ENCODE measurements at places on chromosomes 12 and 14.

GRCh38 chr14:60090864-60091519 is 731 bp upstream of the PCNX4 start:
- DNase-seq: peak; percentile 41

GRCh38 chr14:30966415-30967363 is 58.8 kb upstream of the AP4S1 start:
- DNase-seq: no peak

DNA sequence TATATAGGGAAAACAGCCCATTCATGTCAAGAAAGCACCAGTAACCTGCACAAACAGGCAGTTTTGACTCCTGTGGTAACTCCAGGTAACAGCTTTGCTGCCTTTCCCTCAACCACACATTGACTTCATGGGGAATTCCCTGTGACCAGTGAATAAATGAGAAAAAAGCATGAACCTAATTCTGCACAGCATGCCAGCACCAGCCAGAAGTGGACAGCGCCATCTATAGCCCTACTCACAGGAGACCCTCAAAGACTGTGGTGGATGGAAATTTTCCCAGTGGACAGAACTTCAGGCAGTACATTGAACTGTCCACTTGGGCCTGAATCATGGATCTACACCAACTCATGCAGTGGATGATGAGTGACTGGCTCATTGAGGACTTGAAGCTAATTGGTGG is 152.1 kb downstream of the SLC8A3 start:
- no peak for DNase-seq

GRCh38 chr12:109064143-109064542 is 11.8 kb downstream of the USP30 start:
- no peak for DNase-seq

- no peak for DNase-seq
Observed at GRCh38 chr12:116529048-116529447, 30.1 kb upstream of the MAP1LC3B2 start.

- DNase-seq: no peak
Observed at GRCh38 chr12:51838762-51839161, 9.8 kb downstream of the FIGNL2 start.

GRCh38 chr12:131242741-131243496 is 289.2 kb downstream of the ADGRD1 start:
- peak; percentile 40 for DNase-seq

DNA sequence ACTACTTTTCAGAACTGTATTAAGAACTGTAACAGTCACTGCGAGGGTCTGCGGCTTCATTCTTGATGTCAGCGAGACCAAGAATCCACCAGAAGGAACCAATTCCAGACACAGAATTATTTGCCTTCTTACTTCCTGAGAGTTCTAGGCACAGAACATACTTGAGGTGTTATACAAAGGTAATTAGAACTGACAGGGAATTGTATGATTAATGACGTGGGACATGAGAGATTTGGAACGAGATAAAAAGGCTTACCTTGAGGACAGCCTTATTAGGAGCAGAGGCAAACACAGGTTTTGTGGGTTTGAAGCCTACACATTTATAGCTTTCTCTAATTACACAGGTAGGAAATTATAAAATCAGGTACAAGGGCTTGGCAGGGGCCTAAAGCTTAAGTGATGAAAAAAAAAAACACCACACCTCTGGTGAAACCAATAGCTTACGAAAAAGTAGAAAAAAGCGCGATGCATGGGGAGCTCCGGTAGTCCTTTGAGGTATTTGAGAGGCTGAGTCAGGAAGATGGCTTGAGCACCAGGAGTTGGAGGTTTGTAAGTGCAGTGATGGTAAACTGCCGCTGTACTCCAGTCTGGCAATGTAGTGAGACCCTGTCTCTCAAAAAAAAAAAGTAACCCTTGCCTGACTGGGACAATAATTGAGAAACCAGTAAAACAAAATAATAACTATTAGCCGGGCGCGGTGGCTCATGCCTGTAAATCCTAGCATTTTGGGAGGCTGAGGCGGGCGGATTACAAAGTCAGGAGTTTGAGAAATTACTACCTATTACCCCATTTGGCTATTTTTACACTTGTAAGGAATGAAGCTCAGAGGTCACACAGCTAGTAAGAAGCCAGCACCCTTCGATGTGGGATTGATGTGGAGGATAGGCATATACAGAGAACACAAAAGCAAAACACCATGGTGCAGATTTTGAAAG is 795 bp upstream of the ACOT2 start:
- DNase-seq: no peak

DNA sequence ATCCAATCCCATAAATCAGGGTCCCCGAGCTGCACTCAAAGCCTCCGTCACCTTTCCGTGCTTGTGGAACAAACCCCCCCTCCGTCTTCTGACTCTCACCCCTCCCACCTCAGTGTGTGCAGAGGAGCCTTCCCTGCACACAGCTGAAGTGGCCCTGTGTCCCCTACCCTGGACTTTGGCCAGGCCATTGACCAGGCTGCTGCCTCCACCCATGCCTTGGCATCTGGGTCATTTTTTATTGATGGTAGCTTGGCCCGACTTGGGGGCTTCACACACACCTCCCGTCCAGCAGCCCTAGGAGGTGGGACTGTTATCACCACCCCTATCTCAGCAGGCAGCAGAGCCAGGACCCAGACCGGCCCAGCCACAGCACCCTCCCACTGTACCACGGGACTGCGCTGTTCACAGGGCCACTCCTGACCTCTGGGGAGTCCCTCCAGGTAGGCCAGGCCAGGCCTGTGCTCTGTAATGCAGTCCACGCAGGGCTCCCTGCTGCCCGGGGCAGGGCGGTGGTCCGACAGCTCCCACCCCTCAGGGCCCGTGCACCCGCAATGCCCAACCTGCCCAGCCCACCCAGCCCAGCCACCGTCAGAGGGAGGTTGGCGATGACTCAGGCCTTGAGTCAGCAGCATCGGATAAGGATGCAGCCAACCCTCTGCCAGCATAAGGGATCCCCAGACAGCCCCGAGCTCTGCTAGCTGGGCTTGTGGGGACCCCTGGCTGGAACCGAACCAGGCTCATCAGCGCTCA is 9.2 kb upstream of the INF2 start:
- DNase-seq: no peak

DNA sequence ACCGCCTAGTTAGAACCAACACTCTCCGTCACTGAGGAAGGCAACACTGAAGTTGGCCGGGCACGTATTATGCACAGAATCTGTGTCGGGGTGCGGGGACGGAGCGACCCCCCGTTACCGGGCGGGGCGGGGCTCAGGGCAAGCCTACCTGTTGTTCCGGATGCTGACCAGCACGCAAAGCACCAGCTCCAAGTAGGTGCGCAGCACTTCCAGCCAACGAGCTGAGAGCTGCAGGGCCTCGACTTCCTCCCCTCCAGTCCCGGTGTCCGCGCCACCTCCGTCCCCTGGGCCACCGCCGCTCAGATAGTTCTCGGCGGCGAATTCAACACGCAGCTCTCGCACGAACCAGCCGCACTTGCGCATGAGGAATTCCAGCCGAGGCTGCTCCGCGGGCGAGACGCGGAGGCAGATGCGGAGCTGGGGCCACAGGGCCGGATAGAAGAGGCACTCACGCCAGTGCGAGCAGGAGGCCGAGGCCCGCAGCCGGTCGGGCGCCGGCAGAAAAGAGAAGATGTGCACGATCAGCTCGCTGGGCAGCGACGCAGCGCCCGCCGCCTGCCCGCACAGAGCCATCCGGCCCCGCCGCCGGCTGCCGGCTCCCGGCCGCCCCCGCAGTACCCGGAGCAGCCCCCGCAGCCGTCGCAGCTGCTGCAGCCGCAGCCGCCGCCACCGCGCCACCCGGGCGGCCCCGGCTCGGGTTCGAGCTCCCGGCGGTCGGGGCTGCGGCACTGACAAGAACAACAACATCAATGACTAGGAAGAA is 636 bp downstream of the FBXO33 start:
- DNase-seq: peak; percentile 36

DNA sequence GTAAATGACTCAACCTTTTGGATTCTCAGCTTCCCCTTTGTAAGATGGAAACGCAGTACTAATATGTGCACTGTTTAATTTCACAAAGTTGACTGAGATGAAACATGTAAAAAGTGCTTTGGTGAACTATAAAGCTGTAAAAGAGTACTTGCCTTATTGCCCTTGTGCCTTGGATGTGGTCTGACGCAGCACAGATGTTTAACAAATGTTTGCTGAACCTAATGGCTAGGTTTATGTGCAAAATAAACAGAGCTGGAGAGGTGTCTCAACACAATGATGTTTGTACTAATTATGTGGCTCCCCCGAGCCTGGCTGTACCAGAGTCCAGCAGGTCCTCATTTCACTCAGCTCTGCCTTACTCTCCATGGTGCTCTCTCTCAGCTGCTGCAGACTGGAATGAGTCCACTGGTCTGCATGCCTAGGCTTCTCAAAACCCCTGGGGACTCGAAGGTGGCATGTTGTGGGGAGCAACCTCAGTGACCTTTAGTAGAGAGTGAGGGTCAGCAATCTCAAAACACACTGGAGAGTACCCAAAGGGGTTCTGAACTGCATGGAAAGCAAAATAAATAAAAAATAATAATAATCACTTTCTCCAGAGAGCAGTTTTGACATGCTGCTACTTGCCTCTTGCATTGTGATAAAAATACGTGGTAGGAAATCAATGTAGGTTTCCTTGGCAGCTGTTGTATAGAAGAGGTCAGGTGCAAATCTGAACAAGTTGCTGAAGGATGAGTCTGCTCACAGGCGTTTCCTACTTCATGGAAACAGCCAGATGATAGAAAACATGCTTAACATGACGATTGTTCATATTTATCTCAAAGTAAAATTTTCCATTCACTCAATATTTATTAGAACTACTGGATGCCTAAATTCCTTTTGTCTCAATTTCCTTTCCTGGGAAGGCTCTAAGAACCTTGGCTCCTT is 8.5 kb upstream of the AMIGO2 start:
- DNase-seq: no peak

DNA sequence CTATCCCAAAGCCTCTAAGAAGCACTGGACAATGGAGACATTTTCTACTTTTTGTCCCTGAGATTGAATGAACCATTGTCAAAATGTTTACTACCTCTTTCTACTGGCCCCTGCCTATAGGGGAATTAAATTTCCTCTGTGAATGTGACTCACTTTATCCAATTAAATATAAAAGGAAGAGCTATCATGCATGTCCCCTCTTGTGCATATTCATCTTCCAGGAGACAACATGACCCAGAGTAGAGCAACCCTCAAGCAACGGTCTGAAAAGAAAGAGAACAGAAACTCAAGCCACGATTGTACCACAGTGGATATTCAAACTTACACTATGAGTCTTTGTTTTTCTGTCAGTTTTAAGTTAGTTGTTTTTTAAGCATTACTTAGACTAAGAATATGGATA is 938.4 kb upstream of the ATXN7L3B start:
- DNase-seq: no peak

DNA sequence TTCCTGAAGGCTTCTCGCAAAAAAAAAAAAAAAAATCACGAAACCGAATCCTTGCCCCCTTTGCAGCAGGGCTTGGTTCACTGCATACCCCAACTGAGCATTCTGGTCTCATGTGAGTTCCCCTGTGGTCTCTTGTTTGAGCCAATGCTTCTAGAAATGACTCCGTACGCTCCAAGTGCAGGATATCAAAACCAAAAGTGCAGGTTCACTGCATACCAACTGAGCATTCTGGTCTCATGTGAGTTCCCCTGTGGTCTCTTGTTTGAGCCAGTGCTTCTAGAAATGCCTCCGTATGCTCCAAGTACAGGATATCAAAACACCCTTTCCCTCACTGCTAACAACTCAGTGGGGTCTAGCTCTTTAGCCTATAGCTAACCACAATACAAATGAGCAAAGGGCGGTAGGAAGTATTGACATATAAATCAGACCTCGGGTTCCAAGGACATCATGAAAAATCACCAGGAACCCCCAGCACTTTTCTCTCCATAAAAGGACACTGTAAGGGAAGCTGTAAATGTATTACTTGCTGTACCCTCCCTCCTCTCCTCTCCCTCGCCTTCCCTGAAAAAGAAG is 206.3 kb upstream of the NOS1 start:
- no peak for DNase-seq

DNA sequence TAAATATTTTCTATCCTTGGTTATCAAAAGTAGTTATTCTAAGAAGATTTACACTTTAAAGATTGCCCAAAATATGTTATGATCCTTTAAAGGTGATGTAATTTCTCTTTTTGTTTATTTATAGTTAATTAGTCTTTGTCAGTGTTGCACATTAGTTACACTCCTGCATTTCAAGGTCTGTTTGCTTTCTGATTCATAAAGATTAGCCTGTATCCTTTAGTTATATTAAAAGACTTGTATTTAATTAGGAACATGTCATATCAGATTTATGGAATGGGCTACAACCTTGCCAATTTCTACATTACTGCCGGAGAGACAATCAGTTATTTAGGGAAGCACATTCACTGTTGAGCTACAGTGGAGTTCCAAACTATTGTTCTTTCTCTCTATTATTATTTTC is 3.5 kb downstream of the EPYC start:
- DNase-seq: no peak

DNA sequence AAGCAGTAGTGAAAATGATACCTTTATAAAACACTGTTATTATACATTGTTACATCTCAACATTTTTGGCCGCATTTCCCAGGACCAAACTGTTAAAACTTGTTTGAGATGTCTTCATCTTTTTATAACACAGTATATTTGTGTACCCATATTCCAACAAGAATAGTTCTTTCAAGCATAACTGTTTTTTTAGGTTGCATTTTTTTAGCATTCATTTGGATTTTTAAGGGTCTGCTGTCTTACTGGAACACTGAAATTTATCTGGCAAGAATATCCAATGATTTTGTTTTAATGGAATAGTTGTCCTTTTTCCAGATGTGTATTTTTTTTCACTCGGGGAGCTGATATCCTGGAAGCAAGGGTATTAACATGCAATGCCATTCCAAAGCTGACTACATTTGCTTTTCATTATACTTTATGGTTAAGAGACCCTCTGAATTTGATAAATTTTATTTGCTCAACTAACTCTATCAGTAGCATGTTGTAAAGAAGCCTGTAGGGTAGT is 8.9 kb upstream of the NAV3 start:
- no peak for DNase-seq

DNA sequence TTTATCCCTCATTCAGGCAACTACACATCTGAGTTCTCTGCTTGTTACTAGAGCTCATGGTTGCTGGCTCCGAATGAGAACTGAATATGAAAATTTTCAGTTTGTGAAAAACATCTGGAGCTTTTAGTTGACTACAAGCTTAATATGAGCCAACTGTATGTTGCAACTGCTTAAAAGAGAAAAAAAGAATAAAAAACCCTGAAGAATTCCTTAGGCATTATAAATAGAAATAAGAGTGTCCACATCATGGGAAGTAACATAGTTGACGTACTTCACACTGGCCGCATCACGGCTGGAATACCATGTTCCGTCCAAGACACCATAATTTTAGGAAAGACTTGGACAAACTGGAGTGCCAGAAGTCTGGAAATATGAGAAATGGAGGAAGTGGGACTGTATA is 57.9 kb downstream of the PDE3A start:
- DNase-seq: no peak

DNA sequence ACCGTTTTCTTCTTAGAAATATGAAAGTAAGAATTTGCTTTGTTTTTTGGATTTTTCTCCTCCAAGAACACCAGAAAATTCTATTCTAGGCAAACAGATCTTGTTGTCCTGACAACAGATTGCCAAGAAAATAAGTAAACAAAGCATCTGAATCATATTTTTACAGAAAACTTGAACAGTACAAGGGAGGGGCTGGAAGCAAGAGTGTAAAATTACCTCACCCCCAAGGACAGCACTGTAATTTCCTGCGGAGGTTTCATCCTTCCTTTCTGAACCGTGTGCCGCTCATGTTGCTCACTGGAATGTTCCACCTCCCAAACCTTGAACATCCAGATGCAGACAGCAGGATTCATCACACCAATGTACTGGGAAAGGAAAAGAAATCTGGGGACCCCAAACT is 5.4 kb upstream of the CAMKK2 start:
- DNase-seq: no peak
